Adipocyte (in vitro differentiated cells): ENCODE measurements at places on chromosomes 7 and 10.

DNA sequence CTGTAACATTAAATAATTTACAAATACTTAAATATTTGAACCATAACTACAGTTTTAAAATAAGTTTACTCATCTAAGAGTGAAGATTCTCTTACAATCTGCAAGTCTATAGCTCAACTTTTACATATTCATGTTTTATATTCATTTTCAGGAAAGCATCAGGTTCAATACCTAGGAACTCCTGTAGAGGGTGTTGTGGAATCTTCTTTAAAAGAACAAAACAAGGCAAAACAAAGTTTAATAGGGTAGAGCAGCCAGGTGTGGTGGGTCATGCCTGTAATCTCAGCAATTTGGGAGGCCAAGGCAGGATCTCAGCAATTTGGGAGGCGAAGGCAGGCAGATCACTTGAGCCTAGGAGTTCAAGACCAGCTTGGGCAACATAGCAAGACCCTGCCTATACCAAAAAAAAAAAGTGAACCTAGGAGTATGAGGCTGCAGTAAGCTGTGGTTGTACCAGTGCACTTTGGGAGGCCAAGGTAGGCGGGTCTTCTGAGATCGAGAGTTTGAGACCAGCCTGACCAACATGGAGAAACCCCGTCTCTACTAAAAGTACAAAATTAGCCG is 45.1 kb downstream of the ST8SIA6 start:
- peak; percentile 43 for DNase-seq

GRCh38 chr7:141483044-141483443 is 68.2 kb upstream of the AGK start:
- DNase-seq = no peak

DNA sequence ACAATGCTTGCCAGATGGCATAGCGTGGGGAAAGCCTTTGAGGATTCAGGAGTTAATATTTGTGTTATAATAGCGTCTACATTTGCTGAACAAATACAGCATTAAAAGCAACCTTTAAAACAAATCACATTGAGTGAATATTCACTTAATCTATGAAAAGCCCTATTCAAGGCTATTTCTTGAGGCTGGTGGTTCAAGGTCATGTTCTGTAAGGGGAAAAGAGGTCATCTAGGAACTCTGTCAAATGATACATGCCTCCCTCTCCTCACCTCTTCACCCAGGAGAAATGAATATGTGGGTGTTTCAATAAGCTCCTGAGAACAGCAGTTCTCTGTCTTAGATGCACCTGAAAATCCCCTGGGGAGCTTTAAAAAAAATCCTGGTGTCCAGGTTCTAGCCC is 303.0 kb downstream of the ELMO1 start:
- DNase-seq = no peak

DNA sequence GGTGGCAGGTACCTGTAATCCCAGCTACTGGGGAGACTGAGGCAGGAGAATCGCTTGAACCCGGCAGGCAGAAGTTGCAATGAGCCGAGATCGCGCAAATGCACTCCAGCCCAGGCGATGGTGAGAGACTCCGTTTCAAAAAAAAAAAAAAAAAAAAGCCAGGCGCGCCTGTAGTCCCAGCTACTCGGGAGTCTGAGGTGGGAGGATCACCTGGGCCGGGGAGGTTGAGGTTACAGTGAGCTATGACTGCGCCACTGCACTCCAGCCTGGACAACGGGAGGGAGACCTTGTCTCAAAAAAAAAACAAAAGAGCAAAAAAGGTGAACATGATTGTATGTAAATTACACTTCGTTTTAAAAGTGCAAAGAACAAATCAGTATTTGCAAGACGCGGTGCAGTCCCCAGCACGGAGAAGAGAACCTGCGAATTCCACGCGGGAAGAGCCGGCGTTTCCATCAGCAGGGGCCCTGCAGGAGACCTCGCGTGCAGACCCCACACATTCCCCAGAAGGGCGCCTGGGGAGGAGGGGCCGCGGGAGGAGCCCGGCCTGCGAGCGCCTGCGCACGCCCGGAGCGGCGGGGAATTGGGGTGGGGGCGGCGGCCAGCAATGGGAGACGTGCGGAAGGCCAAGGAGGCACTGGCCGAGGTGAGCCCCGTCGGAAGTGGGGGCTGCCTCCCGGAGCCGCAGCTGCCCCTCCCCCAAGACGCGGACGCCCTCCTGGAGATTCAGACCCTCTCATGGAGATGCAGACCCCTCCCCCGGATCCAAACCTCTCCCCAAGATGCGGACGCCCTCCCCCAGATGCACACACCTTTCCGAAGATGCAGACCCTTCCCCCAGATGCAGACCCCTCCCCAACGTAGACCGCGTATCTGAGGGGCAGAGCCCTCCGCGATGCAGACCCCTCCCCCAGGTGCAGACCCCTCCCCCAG is 16.7 kb upstream of the SUN1 start:
- peak; percentile 34 for DNase-seq

DNA sequence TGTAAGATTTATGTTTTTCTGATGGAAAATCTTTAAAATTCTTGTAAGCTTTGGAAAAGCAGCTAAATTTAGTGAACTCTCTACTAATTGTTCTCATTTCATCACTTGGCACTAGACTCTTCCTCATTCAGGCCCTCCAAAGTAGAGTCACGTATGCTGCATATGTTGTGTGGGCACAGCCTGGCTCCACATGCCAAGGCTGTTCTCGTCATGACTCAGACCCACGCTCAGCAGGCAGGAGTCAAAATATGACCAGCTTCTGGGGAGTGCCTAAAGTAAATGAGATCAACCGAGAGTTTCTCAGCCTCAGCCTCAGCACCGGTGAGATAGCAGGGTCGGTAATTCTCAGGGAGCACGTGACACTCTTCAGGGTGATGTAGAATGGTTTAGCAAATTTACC is 1672.9 kb downstream of the REEP3 start:
- peak; percentile 8 for DNase-seq

DNA sequence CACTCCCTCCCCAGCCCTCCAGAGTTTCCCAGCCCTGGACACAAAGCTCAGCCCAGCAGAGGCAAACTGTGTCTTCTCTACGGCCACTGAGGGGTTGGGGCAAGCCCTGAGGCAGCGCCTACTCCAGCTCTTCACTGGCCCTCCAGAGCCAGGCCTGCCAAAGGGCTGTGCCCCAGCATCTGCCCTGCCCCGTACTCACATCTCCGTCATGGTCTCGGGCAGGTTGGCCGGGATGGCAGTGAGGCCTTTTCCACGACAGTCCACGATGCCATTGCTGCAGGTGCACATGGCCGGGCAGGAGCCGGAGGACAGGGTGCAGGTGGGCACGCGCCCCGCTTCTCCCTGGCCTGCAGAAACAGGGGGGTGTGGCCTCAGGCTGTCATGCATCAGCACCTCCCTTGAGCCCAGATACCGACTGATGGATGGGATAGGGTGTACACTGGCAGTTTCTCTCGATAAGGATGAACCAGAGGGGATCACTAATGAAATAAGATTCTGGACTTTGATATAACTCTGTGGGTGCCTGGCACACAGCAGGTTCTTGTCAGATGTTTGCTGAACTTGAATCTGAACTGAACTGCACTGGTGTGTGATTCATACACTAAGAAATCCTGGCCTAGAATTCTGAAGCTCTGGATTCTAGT is 125.2 kb downstream of the SLIT1 start:
- DNase-seq = peak; percentile 8

DNA sequence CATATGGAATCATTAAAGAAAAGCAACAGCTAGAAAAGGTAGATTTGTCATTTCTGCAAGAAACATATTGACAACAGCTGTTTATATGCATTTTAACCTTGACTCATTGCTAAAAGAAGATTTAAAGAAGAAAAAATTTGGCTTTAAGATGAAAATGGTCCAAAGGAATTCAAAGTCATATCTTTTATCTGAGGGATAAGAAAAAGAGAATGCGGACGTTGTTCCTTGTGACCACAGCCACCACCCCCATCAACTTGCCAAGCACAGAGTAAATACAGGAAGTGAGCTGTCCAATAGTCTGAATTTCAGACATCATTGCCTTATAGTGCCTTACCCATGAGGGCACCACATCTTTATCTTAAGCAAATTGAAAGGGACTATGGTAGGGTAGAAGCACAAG is 7.3 kb upstream of the CRPPA start:
- peak; percentile 64 for DNase-seq

GRCh38 chr7:159211540-159212182 is 67.0 kb upstream of the VIPR2 start:
- DNase-seq = no peak

- DNase-seq = no peak
These were observed 140.0 kb downstream of the ZNF365 start for GRCh38 chr10:62514079-62514693.

- DNase-seq = peak; percentile 80
These were observed 42.5 kb upstream of the KMT2E start for GRCh38 chr7:104971290-104972071.

DNA sequence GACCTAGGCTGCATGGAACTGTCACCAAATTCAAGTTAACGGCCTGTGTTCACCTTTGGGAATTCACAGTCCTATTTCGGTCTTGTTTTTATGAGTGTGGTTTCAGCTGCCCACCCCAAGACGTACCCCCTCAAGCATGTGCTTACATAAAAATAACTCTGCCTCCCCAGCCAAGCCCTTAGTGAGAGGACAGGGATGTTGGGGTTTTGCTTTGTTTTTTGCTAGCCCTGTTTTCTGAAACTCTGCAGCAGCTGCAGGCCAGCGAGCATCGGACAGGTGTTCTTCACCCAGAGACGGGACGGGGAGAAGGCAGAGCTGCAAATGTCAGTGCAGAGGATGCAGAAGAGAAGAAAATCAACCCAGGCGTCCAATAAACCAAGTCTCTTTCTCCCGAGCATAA is 13.5 kb downstream of the CHST15 start:
- no peak for DNase-seq

DNA sequence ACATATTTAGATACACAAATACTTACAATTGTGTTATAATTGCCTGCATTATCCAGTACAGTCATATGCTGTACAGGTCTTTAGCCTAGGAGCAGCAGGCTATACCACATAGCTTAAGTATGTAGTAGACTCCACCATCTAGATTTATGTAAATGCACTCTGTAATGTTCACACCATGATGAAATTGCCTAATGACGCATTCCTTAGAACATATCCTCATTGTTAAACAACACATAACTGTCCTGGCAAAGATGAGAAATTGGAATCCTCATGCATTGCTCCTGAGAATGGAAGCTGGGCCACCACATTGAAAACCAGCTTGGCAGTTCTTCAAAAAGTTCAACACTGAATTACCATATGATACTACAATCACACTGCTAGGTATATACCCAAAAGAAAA is 1002.8 kb upstream of the CELF2 start:
- no peak for DNase-seq

DNA sequence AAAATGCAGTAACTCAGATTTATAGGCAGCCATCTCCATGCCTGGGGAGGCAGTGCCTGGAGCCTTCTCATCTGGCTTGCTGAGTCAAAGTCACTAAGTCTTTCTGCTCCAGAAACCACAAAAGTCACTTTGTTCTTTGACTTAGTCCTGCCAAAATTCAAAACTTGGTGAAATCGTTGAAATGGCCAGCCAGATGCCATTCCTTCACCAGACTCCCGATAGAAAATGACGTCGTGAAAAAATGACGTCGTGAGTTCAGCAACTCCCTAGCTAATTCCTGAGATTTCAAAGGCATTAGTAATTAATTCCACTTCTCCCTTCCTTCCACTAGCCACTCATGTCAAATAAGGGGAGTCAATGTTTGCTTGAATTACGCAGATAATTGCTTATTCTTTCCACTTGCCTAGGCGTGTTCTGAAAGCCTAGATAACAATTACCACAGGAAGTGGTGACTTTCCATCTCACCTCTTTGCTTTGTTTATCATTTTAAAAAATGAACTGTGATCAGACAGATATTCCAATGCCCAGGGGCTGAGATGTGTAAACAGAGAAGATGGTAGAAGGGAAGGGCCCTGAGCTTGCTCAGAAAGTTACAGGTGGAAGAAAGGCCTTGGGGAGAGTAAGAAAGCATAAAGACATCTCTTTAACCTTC is 48.5 kb upstream of the OSBPL3 start:
- peak; percentile 42 for DNase-seq

DNA sequence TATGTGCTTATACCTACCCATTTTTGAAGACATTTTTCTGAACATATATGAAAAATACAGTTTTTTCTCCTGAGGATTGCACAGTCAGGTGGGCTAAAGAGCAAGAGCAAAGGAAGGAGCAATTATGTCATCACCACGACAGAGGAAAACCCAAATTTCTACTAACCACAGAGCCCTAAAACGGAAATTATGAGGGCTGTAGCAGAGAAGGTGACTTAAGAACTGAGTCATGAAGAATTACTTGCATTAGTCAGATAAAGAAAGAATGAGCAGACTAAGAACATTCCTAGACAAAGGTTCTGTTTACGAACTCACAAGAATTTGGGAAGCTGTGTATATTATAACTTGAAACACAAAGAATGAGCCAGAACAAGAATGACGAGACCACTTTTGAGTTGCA is 974.4 kb downstream of the NXPH1 start:
- DNase-seq = no peak

DNA sequence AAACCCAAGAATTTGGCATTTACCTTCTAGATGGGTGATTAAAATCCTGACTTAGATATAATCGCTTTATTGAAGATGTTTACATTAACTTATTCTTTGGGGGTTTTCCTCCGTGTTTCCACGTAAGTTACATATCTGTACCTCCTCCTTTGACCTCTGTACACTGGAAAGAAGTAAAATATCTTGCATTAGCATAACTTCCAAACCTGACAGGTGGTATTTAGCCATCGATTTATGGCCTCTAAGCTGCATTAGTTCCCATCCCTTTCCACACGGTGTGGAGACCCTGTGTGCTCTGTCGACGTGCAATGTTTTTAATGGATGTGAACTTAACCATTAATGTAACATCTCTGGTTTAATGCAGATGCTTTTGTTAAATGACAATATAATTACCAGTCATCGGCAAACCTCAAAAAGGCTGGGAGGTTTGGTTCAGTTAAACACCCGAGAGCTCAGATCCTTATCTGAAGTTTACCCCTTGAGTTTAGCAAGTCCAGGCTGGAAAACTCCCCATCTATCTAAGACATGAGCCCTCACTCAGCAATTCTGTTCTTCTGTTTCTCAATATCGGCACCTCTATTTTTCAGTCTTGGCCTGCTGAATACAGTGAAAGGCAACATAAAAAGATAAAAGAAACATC is 295.2 kb downstream of the GATA3 start:
- no peak for DNase-seq

GRCh38 chr10:35335133-35336083 is 901 bp upstream of the CCNY start:
- no peak for DNase-seq

GRCh38 chr7:54663186-54663585 is 95.8 kb downstream of the SEC61G start:
- DNase-seq = no peak

GRCh38 chr7:27346531-27347275 is 104.1 kb downstream of the EVX1 start:
- peak; percentile 34 for DNase-seq
